ENCODE measurements at places on chromosomes 12 and 14. TPM values are rescaled to one million over a fixed set of nuclear protein-coding genes. Genes with fewer than 3 reads are reported as not detected.
A peak's percentile ranks its signal among the peaks of the same experiment; 100 is the strongest.

DNA sequence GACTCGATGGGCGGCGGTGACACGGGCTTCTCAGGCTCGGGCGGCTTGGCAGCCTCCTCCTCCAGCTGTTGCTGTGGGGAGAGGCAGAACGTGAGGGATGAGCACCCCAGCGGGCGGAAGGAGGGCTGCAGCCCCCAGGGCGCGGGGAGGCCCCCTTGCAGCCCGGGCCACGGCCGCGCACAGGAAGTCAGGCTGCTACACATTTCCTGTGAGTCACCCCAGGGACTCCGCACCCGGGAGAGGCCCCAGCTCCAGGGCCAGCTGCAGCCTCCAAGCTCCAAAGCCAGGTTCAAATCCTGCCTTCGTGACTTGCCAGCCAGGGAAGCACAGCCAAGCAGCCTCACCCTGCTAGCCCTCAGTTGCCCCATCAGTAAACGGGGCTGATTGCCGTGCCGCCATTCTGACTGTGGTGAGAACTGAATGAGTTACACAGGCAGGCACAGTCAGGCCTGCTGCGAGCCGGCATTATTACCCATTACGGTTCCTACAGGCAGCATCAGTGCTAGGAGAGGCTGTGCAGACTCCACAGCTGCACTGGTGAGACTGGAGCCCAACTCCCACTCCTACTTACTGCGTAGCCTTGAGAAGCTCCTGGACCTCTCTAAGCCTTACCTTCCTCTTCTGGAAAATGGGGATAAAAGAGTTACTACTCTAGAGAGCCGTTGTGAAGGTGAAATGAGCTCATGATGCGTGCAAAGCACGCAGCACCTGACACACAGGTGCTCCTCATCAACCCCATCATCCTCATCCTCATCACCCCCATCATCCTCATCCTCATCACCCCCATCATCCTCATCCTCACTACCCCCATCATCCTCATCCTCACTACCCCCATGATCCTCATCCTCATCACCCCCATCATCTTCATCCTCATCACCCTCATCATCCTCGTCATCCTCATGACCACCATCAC, 100.9 kb downstream of the NCOR2 start:
- peaks cover 34% of the 10 kb centered on the region for H3K4me1 ChIP-seq
- H3K27ac ChIP-seq: peak overlapping the region; percentile 74
- peaks cover 53% of the 10 kb centered on the region for H3K36me3 ChIP-seq
- H3K4me3 ChIP-seq: peak overlapping the region; percentile 61
- H3K27me3 ChIP-seq: no peaks in the 10 kb centered on the region

KRT7 gene
- 3.4 TPM for total RNA-seq

GRCh38 chr12:91355150-91356006, 172.8 kb upstream of the DCN start:
- H3K36me3 ChIP-seq: no peaks in the 10 kb centered on the region
- H3K4me1 ChIP-seq: no peaks in the 10 kb centered on the region
- DNase-seq: peak; percentile 71
- H3K27ac ChIP-seq: no peak overlapping the region
- peaks cover 13% of the 10 kb centered on the region for H3K27me3 ChIP-seq
- no peak overlapping the region for H3K4me3 ChIP-seq

GRCh38 chr12:94770791-94771190, 120.4 kb upstream of the TMCC3 start:
- H3K27ac ChIP-seq: no peak overlapping the region
- H3K27me3 ChIP-seq: peaks cover 8% of the 10 kb centered on the region
- DNase-seq: no peak
- no peaks in the 10 kb centered on the region for H3K4me1 ChIP-seq

Data from activated CD4-positive, alpha-beta T cell treated with anti-CD3 and anti-CD28 coated beads for 36 hours (primary cell).